Stimulated activated CD4-positive, alpha-beta T cell treated with anti-CD3 and anti-CD28 coated beads, Interleukin-15, amount 100 ng/mL, for 1 hour (primary cell): ENCODE measurements at places on chromosomes 5 and 9.

GRCh38 chr5:178557416-178557815 lies 32.8 kb downstream of the COL23A1 start:
- no peak for DNase-seq

GRCh38 chr9:89444274-89444673 lies 53.6 kb downstream of the SEMA4D start:
- no peak for DNase-seq

DNA sequence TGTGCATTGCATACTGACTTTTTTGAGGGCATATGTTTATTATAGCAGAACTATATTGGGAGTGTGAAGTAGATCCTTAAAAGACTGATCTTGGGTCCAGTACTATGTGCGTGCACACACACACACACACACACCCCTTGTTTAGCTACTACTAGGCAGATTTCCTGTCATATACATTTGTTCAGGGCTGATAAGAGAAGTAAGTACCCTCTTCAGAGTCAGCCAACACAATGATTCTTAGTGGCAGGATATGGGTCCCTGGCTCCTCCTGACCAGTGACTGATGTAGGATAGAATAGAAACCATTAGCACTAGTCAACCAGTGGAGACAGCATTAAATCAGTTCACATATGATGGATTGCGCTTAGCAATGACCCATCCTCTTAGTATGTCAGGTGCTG lies 76.2 kb upstream of the MIER3 start:
- no peak for DNase-seq

DNA sequence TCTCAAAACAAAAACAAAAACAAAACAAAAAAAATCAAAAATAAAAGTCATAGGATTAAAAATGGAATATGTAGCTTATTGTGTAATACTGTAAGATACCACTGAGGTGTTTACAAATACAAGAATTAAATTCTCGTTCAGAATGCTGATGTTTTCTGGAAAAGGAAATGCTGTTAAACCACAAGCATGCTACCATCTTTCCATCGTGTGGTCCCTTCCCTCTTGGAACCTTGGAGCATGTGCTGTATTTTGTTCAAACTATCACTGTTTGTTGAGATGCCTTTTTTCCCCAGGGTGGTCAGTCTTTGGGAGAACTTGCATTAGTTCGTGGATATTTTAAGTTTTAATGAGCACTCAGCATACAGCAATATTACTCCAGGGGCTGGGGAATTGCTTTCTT lies 39.7 kb downstream of the SUB1 start:
- no peak for DNase-seq

GRCh38 chr9:86722706-86723075 lies 224.6 kb downstream of the GAS1 start:
- DNase-seq: no peak

DNA sequence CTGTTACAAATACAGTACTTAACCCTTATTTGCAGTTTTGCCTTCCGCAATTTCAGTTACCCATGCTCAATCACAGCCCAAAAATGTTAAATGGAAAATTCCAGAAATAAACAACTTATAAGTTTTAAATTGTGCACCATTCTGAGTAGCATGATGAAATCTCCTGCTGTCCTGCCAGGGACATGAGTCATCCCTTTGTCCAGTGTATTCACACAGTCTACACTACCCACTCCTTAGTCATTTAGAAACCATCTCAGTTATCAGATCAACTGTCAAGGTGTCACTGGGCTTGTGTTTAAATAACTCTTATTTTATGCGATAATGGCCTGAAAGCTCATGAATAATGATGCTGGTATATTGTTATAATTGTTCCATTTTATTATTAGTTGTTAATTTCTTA lies 95.8 kb downstream of the PLCXD3 start:
- no peak for DNase-seq

DNA sequence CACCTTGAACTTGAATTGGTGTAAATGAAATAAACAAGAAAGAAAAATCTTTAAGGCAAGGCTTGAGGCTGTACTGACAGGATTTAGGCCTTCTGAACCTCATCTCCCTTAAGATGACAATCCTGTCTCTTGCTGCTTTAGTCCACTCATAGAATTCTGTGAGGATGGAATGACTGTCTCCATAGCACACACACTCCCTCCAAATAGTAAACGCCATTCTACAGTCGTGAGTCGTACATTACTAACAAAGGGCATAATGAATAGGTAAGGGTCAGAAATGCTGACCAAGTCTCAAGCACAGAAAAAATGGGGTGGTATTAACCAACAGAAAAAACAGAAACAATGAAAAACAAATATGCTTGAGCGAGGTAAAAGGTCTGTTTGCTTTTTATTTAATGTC lies 71.8 kb upstream of the SIMC1 start:
- no peak for DNase-seq

DNA sequence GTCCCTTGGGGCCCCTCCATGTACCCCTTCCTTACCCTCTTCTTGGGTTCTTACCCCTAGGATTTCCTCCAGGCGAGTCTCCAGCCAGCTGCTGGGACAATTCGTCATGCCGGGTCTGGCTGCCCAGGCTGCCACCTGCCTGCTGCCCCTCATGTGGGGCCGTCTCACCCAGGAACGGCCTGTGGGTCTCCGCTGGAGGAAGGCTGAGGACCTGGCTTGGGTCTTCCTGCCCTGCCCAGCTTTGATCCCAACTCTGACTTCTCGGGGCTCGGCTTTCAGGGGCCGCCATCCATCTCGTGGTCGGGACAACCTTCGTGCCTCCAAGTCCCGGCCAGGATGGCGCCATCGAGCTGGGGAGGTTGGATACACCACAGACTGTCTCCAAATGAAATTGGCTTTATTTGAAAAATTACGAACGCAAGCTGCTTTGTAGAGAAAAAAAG lies 38.1 kb downstream of the HMCN2 start:
- no peak for DNase-seq

DNA sequence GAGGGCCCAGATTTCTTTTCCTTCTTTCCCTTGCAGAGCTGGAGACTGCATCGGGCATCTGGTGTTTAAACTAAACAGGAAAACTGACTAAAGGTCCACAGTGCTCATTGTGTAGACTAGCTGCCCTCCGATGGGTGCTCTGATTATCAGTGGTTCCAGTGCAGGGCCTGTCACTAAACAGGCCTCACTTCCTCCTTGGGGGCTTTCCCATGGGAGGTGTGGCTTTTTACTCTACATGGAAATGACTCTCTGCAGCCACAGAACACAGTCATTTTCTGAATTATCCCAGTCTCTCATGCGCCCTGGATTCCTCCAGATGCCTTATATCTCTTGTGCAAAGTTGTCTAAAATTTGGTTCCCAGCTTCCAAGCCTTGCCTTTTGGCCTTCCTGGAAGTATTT lies 199.2 kb downstream of the TRIO start:
- no peak for DNase-seq

DNA sequence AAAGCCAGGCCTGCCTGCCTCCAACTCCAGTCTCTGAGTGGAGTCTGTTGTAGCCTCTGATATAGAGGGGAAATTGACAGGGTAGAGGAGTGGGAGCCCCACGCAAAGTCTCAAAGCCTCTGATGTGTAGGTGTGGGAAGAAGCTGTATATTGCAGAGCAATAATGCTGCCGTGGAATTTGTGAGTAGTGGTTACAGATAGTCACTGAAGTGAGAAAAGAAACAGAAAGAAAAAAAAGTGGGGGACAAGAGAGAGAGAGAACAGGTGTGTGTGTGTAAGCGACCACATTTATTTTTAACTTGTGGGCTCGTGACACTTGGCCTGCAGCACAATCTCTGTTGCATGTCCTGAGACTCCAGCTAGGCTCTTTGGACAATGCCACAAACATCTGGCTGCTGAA lies 227.8 kb downstream of the NSG2 start:
- DNase-seq: no peak

DNA sequence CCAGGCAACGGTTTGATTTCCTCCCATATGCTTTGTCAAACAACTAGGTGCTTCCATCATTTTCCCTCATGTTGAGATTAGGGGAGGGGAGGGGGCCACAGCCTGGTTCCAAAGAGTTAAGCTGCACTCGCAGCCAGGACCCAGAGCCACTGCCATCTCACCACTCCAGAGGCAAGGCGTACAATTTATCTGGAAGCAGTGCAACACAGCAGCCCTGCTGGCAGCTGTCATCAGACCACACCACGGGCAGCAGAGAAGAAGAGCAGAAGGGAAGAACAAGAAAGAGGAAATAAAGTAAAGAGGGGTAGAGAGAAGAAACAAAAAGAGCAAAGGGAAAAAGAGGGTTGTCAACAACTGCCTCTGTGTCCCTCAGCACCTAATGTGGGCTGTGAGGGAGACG lies 38.9 kb downstream of the MED27 start:
- DNase-seq: no peak

DNA sequence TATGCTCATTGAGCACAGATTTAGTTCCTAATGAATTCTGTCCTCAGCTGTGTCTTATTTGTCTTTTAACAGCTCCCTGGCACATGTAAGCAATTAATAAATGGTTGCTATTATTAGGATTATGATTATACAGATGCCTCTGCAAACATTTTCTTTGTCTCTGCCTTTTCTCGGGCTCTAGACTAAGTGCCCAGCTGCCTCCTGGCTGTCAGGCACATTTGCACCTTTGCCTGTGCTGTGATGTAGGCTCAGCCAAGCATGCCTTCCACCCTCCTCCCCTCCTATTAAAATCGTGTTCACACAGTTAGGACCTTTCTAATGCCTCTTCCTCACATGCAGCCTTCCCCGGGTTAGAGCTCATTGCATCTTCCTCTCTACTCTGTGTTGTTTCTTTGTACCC lies 25.7 kb downstream of the NPR3 start:
- DNase-seq: no peak

DNA sequence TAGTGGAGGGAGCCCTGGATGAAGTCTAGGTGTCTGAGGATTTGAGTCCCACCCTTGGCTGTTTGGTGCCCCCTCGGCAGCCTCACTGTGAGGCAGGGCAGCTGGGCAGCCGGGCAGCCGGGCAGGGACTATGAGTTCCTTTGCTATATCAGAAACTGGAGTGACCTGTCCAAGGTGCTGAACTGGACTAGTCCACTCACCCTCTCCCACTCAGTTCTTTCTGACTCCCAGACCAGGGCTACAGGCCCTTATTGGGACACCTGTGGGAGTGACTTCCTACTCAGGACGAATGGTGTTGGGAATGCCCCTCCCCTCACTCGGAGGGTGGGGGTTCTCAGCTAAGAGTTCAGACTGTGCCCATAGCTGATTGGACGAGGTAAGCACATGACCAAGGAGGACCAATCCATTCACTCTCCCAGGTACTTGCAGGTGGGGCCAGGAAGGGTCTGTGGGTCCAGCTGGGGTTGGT lies 34.1 kb upstream of the RAPGEF1 start:
- no peak for DNase-seq

- no peak for DNase-seq
These were observed 1.4 kb downstream of the SRA1 start for GRCh38 chr5:140555747-140556312.

DNA sequence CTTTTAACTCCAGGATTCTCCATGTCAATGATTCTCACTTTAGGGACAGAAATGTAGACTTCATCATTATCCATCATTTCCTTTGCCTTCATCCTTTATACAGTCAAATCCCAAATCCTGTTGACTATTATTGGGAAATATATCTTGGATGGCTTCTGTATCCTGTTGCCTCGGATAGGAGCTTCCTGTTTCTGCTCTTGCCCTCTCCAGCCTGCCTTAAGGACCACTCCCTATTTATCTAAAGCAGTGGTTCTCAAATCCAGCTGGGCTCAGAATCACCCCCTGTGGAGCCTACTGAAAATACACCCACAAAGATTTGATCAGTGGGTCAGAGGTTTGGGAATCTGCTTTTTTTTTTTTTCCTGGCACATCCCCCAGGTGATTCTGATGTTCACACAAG lies 8.5 kb downstream of the AFAP1L1 start:
- DNase-seq: no peak

DNA sequence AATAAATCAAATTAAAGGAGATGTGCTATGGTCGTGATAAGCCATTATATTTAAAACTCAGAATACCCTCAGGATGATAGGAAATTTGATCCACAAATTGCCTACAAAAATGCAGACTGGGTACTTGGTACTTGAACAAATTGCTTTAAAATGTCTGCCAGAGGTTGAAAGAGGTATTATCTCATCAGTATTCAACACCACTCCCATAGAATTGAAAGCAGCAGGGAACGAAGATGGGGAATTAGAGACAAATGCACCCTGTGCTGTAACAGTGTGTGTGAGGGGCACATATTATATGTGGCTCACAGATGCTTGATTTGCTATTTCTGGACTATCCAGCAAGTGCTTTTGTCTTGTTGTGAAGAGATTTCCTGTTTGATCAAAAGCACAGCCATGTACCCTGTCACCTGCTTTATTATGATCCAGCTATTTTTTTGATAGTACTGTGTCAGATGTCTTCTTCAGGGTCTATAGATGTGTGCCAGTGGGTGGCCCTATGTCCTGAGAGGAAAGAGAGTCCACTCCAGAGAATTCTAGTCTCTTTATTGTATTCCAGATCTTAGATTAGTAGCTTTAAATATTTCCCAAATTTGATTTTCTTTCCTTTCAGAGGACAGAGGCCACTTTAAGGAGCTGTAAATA lies 120.1 kb downstream of the XRCC4 start:
- DNase-seq: no peak

DNA sequence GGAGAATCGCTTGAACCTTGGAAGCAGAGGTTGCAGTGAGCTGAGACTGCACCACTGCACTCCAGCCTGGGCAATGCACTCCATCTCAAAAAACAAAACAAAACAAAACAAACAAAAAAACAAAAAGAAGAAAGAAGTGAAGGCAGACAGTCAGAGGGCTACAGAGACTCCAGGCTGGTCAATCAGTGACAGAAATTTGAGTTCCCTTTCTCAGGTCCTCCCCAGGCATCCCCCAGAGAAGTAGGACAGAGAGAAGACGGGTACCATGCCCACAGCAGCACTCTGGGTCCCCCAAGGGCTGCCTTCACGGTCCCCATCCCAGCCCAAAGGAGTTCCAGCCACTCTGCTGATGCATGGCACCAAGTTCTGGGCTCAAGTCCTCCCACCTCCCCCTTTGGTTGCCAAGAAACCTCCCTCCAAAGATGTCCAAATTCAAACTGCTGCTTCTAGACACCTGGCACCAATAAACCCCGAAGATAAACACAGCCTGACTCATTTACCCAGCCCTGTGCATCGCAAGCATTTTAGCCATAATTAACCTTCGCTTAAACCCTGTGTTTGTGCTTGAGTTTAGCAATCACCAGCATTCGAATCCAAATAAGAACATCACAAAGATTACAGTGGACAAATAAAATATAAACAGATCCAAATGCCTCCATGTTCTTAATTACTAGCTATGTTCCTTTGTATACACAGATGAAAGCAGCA lies 24.0 kb downstream of the SEMA4D start:
- DNase-seq: no peak

GRCh38 chr9:137355761-137356365 lies 53.8 kb upstream of the NRARP start:
- no peak for DNase-seq

DNA sequence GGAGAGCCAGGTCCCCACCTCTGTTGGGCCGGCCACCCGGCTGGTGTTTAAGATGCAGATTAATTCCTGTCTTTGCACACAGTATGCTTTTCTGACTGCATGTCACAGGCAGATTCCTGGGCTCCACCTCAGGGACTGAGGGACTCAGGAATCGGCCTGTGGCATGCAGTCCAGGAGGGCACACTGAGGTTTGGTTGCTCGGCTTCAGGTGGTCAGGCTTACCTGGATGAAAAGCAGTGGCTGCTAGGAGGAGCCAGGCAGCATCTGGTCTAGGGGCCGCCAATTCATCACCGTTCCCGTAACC lies 1.1 kb downstream of the WDR5 start:
- no peak for DNase-seq
